ENCODE measurements at places on chromosomes 3 and 15.
A peak's percentile ranks its signal among the peaks of the same experiment; 100 is the strongest.

DNA sequence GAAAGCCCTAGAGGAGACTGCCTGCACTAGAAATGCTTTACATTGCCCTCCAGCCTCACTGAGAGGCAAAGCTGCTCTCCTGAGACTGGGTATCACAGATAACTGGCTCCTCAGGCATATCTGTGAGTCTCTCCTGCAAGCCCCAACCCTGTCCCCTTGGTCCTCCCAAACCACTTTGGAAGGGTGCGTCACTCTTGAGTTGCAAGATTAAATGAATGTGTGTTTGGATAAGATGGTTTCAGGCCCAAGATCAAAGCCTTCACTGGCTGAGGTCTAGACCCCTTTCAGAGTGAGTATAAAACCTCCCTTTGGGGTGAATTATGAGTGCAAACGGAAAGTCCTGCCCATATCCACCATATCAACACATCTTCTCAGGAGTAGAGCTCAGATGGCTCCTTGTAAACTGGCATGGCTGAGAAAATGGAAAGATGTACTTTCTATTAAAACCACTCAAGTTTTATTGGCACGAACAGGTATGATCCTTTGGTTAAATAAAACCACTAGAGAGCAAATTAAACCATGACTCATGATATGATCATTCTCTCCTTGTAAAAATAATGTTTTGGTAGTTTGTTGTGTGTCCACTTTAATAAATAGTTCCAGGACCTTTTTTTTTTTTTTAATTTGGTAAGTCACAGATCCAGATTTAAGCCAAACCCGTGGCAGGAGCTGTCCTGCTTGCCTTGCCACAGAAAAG, 164.0 kb downstream of the CHST2 start:
- DNase-seq: no peak

DNA sequence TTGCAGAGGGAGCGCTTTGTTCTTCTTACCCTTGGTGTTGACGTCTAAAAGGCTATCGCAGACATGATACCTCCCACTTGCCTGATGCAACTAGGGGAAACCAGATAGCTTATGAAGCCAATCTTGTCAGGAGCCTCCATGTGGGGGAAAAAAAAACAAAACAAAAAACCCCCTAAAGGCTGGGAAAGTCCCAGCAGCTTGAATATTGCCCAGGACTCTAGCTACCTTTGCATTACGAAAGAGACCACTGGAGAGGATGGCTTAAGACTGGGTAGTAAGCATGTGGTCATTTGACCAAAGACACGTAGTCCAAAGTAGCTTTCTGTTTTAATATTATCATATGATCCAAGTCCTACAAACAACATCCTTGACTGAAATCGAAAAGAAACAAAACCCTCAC, 120.7 kb upstream of the WNT5A start:
- no peak for DNase-seq

- no peak for DNase-seq
Measured at GRCh38 chr3:88132894-88133293, 16.9 kb upstream of the C3orf38 start.

DNA sequence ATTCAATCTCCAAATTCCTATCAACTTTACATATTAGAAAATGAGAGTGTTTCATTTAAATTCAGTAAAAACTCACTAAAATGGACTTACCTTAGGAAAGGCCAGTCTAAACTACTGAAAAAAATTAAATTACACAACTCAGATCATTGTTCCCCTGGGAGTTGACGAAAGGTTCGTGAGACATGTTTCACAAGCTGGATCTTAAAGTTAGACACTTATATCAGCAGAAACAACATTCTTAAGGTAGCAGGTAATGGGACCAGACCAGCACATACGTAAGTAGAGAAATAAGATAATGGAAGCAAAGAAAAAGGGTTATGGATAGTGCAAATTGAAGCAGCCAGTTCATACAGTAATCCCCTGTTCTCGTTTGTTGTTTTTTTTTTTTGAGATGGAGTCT, 8.9 kb downstream of the RFX7 start:
- no peak for DNase-seq

GRCh38 chr15:39596358-39597051, 15.6 kb downstream of the THBS1 start:
- no peak for DNase-seq

GRCh38 chr3:50336452-50337174, 4.0 kb downstream of the RASSF1 start:
- no peak for DNase-seq

- peak; percentile 62 for DNase-seq
Measured at GRCh38 chr3:113606539-113607218, 74.3 kb downstream of the SIDT1 start.

- DNase-seq: no peak
Measured at GRCh38 chr3:196726788-196727675, 12.6 kb upstream of the PAK2 start.

- DNase-seq: no peak
Measured at GRCh38 chr3:35849963-35850362, 210.6 kb downstream of the ARPP21 start.

DNA sequence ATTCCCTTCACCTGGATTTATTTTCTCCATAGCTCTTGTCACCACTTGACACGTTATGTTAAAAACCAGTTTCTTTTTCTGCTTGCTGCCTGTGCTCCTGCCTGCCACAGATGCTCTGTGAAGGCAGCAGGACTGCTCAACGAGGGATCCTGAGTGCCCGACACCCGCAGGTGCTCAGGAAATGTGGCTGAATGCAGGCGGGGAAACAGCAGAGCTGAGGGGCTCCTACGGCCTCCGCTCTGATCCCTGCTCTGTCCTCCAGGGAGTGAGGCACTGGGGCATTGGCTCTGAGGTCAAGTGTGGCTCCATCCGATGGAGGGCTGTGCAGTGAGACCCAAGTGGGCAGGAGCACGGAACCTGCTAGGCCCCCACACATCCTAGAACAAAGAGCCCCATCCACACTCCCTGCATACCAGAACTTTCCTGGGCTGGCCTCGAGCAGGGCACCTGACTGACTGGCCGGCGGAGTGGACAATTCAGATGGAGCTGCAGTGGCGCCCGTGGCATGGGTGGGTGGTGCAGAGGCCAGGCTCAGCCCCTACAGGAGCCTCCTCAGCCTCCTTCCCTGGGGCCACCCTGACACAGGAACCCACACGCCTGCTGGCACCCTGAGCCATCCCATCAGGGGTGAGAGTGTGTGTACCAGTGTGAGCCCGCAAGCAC, 27.9 kb downstream of the IQSEC1 start:
- no peak for DNase-seq

DNA sequence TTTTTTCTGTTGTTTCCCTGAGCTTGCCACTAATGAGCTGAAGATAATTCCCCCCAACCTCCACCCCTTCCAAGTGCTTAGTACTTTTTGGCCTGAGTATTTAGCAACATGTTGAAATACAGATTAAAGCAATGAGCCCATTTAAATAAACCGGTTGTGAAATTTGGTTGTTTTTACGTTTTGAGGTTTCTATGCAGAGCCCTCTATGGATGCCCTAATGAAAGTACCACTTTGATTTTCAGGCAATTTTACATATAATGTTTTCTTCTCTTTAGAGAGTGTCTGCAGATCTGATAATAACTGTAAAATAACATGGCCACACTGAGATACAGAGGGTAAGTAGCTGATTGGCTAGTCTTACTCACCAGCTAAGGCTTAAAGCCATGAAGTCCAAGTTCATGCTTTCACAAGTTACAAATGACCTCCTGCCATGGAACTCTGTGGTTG, 139.4 kb upstream of the SLC7A14 start:
- no peak for DNase-seq

GRCh38 chr3:9291821-9292410, 42.5 kb upstream of the SRGAP3 start:
- DNase-seq: no peak

- DNase-seq: peak; percentile 30
Measured at GRCh38 chr3:197828-198491, 1.4 kb downstream of the CHL1 start.

DNA sequence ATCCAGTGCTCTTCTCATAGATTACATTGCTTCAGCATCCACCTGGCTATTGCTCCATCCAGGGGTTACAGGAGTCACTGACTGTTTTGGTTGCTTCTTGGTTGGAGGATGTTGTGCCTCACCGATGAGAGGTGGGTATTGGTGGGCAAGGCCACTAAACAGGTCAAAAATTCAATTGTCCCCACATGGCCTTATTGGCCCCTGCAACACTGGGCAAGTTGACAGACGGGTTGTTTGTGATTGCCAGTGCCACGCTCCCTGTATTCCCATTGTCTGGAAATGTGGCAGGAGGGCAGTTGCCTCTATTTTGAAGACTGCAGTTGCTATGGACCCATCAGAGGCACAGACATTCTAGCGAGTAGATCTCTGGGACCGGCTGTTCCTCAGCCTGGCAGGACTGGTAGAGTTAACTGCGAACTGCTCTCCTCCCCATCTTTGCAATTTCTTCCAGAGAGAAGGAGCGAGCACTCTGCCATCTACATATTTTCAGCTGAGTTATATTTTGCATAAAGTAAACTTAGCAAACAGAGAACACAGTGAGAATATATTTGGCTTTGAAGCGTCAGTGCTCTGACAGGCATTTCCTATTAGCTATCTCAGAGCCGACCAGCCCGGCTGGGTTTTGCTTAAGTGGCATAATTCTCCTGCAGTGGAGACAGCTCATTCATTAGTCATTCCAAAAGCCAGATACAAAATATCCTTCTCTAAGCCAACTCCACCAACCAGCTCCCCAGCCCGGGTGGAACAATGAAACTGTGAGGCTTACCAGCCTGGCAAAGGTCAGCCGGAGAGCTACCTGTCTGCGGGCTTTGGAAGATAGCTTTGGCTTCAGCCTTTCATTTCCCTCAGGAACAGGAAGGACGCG, 26.0 kb upstream of the MAGEF1 start:
- no peak for DNase-seq

- DNase-seq: no peak
Measured at GRCh38 chr3:138356730-138357405, 8.5 kb downstream of the MRAS start.

DNA sequence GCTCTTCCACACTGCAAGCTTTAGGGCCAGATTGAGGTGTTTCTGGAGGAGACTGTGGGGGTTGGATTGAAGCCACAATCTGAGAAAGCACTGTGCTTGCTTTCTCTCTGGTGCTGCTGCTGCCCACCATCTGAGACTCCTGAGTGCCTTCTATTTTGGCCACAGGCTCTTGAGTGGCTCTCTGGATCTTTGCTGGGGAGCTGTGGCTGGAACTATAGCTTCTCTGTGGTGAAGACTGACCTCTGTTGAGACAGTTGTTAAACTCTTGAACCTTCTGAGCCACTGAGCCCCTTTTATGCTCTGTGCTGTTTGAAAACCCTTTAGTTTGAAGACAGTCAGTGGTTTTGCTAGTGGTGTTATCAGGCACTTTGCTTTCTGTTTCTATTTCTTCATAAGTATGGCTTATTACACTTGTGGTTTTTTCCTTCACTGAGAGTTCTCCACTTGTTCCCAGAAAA, 108.7 kb upstream of the TSPAN3 start:
- no peak for DNase-seq

DNA sequence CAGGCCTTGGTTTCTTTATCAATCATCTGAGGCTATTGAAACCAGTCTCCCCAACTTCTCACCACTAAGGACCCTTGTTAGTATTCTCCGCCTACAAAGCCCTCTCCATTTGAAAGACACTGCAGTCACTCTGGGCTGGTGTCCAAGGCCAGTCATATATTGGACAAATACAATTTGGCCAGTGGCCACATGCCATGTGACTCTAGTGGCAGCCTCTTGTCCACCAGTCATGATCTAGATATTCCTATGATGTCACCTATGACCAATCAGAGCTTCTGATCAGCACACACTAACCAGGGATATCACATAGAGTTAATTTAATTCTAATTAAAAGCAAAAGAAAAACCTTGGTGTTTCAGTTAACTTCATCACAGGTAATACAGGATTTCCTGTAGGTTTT, 68.2 kb downstream of the RAB11A start:
- no peak for DNase-seq

GRCh38 chr3:195159814-195160165, 111.2 kb downstream of the XXYLT1 start:
- DNase-seq: no peak

DNA sequence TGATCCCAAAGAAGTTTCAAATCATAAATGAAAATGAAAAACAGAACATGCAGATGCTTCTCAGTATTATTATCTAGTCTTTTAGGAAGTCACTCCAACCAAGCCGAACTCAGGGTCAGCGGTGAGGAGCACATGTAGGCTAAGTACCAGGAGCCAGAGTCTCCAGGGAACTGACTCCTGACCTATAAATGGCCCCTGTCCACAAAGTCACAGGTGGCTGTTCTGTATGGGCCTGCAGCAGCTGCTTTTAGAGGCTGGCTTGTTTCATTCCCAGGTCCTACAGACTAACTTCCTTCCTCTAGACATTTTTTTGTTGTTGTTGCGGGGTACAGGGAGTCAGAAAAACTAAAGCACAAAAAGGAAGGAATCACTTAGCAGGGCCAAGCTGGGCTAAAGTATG, 54.6 kb downstream of the DAPK2 start:
- no peak for DNase-seq

DNA sequence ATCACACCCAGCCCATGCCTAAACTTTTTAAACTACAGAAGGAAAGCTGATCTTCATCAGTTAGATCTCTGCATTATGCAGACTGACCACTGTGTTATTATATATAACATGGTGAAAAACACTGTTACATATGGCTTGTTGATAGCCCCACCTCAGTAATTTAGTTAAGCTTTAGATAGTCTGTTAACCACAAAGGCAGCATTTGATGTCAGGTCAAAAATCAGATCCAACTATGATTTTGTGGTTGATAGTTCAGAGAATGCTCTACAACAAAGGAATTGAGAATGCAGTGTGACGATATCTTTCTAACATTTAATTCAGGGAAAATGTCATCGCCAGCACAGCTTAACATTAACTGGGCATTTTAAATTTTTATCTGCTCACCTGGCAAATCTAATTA, 37.7 kb upstream of the LMOD3 start:
- no peak for DNase-seq

DNA sequence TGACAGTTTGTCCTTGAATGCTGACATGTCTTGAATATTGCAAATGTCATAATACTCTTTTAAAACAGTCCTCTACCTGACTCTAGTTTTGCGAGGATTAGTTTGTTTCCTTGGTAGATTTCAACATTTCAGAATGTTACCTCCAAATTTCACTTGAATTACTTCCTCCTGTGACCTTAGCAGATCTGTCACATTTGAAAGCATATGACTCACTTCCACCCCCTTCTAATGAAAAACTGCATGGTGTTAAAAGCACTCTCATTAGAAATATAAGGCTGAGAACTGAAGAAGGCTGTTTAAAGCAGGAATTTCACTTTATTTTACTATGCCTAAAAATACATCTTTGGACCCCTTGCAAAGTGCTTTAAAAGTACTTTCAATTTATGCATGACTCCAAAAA, 598.7 kb upstream of the TGFBR2 start:
- no peak for DNase-seq

- no peak for DNase-seq
Measured at GRCh38 chr3:151445273-151446001, 15.4 kb downstream of the IGSF10 start.

- no peak for DNase-seq
Measured at GRCh38 chr3:48042071-48042760, 26.0 kb upstream of the MAP4 start.

DNA sequence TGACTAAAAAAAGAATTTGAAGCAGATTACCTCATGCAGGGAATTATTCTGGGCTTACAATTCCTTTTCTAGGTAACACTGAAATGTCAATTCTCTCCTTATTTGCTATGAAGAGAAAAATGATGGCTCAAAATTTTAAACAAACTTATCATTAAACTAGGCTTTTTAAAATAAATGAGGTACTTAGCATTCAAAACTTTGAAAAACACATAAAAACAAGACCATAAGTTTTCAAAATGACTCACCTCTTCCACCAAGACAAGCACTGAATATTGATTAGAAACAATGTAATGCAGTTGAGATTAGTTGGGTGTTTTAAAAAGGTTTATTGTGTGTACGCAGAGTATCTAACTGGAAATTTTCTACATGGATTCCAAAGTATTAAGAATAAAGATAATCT, 154.6 kb downstream of the ADAM10 start:
- no peak for DNase-seq

Measured in GM12891 (cell line).